ENCODE measurements at places on chromosomes 1 and 21. TPM values are rescaled to one million over a fixed set of nuclear protein-coding genes. Genes with fewer than 3 reads are reported as not detected.
A peak's percentile ranks its signal among the peaks of the same experiment; 100 is the strongest.

DNA sequence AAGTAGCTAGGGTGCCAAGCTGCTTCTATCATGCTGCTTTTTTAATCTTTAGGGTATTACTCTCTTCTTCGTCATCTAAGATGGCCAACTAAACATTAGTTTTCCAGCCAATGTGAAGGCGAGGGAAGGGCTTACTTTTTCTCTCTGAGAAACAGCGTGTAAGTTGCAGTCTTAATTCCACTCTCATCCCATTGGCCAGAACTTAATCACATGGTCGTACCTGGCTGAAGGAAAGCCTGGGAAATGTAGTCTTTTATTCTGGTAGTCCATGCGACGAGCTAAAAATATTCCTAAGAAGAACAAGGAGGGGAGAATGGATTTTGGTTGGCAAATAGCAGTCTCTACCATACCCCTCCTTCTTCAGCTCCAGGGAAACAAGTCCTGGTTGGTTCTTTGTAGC is 21.5 kb downstream of the DNAJC6 start:
- DNase-seq: no peak

- DNase-seq: no peak
Observed at GRCh38 chr1:216742625-216743024, 19.4 kb upstream of the ESRRG start.

DNA sequence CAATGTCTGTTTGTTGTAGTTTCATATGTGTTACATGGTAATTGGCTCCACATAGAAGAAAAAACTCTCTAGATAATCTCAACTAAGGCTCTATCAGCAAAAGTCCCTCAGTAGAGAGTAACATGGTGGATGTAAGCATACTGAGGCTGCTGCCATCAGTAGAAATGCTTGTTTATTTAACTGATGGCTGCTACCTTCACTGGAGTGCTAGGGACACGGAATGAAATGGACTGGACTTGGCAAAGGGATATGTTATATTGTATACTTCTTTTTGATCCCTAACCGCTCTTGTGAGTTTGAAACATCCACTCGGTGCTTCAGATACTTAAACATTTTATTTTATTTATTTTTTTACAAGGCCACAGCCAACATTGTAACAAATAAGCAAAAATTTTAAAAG is 143.0 kb downstream of the ZNF281 start:
- no peak for DNase-seq

DNA sequence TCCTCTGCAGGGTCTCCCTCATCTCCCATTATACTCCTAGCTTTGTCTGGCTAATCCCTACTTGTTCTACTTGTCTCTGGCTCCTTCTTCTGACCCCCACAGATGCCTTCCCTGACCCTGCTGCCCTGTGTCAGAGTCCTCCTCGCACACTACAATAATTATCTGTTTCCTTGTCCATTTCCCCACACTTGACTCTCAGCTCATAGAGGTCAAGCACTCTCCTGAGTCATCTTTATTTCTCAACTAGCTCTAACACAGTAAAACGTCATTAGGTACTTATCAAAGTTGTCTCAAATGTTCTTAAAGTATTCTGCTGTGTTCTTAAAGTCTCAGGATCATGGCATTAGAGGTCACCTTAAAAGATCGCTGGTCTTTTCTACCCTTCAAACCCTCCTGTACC is 47.1 kb downstream of the C8A start:
- DNase-seq: no peak

DNA sequence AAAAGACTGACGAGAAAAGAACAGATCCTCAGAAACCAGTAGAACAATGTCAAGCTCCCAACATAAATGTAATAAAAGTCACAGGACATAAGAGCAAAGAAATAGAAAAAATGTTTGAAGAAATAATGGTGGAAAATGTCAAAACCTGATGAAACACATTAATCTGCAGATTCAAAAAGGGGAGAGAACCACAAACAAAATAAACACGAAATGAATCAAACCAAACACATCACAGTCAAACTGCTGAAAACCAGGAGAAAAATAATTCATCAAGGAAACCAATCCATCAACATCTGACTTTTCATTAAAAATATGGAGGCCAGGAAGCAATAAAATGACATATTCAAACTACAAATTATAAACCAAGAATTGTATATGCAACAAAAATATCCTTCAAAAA is 31.9 kb downstream of the TRIM33 start:
- DNase-seq: no peak

DNA sequence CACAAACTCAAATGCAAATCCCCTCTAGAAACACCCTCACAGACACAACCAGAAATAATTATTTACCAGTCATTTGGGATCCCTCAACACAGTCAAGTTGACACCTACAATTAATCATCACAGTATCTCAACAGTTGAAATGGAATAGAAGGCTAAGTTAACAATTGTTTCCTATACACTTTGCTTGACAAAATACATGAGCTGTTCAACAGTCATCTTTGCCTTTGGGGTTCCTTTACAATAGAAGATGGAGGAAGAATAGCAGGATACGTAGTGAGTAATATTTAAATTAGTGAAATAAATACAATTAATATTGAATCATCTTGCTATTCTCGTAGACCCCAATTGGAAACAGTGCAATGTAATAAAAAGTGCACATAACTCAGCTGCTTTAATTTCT is 487.3 kb upstream of the ADAMTS5 start:
- no peak for DNase-seq

- no peak for DNase-seq
Observed at GRCh38 chr1:204975021-204975420, 68.0 kb upstream of the CNTN2 start.

GRCh38 chr21:40625991-40626390 is 221.0 kb downstream of the DSCAM start:
- no peak for DNase-seq

DNA sequence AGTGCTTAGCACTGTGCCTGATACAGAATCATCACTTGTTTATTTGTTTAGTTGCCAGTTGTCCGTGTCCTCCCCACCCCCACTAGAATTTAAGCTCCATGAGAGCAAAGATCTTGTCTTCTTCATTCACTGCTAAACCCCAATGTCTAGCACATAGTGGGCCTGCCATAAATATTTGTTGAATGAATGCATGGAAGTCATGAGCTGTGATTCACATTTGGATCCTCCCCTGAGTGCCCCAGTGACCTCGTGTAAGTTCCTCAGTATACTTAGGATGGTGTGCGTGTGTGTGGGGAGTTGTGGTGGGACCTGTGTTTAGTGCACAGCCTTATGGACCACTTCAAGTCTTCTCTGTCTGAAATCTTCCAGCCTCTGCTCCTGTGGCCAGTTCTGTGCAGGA is 23.1 kb downstream of the IER5 start:
- no peak for DNase-seq

DNA sequence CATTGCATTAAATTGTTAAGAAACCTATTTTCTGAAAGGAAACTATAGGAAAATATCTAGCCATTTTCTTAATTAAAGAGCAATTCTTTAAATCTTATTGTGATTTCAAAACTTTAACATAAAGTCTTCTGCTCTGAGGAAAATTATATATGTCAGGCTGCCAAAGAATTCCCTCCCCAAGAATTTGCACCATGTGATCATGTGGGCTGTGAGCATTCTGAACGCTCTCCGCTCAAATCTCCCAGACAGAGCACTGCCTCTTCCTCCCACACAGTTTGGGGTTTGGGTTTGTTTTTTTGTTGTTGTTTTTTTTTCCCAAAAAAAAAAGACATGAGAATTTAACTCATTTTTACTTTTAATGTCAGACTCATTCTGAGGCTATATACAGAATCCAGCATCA is 155.9 kb upstream of the PALMD start:
- no peak for DNase-seq

- DNase-seq: no peak
Observed at GRCh38 chr1:55073187-55073916, 34.0 kb downstream of the PCSK9 start.

DNA sequence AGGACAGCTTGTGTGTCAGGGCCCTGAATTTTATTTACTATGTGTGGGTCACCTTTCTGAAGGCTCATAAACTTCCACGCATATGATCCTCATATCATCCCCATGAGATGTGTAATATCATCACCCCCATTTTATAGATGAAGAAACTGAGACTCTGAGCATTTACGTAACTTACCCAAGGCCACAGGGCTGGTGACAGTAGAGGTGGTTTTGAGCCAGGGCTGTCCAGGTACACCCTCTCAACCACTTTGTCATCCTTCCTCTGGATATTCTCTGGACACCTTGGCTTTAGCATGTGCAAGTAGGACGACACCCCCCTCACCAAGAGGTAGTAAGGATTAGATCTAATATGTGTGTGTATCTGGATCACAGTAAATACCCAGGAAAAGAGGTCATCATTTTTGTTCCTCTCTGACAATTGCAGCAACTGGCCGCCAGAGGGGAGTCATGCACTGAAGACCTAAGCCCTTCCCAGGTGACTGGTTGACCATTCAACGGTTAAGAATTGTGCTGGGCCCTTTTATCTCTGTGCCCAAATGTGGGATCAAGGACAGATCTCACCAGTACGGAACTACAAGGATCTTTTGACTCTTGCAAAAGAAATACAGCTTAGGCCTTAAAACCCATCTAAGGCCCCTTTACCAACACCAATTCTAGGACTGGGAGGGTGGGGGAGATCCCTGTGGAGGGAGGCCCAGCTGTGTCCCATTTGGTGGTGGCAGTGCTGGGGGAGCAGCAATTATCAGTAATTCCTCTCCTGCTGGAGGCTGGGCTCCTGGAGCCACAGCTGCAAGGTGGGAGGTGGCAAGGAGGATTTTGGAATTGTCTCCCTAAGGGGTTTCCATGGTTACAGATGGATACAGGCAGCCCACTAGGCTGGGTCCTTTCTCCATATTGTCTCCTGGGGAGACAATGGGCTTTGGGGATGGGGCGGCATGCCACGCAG is 13.7 kb upstream of the E2F2 start:
- peak; percentile 78 for DNase-seq

- DNase-seq: peak; percentile 80
Observed at GRCh38 chr1:17239420-17239819, 9.5 kb upstream of the PADI3 start.

DNA sequence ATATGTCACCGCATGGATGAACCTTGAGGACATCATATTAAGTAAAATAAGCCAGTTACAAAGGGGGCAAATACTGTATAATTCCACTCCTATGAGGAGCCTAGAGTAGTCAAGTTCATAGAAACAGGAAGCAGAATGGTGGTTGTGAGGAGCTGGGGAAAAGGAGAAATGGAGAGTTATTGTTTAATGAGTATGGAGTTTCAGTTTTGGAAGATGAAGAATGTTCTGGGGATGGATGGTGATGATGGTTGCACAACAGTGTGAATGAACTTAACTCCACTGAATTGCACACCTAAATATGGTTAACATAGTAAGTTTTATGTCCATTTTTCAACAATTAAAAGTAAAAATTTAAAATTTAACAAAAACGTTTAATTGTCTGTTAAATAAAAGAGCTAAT is 220.9 kb upstream of the JUN start:
- no peak for DNase-seq

Gene NTNG1
- 9.7 TPM for polyA plus RNA-seq

Gene ANGPTL1
- polyA plus RNA-seq: 42.8 TPM

Gene SIM2
- 19.9 TPM for polyA plus RNA-seq

Gene TNFSF4
- polyA plus RNA-seq: 2.5 TPM

Gene S100A16
- polyA plus RNA-seq: 54.7 TPM

Gene ITGB2
- 21.0 TPM for polyA plus RNA-seq

Gene IL10
- polyA plus RNA-seq: 0.53 TPM

Gene NTMT2
- polyA plus RNA-seq: 10.6 TPM

Data from hindlimb muscle (tissue), 1 donor.